Esophagus muscularis mucosa (tissue), 4 donors: ENCODE measurements at places on chromosomes 5 and 9. TPM values are rescaled to one million over a fixed set of nuclear protein-coding genes. Genes with fewer than 3 reads are reported as not detected.
A peak's percentile ranks its signal among the peaks of the same experiment; 100 is the strongest.

- no peak for DNase-seq
- no peaks in the 10 kb centered on the region for H3K4me1 ChIP-seq
- no peaks in the 10 kb centered on the region for H3K36me3 ChIP-seq
- no peak overlapping the region for H3K27ac ChIP-seq
- H3K4me3 ChIP-seq = no peak overlapping the region
Observed at GRCh38 chr9:126694206-126695081, 80.7 kb downstream of the LMX1B start.

RASEF gene
- total RNA-seq = 0.29 TPM

RGS7BP gene
- total RNA-seq = 3.5 TPM

OLFML2A gene
- 39.0 TPM for total RNA-seq

CCDC112 gene
- 8.6 TPM for total RNA-seq

GRCh38 chr5:24497145-24497544 lies 147.6 kb downstream of the CDH10 start:
- H3K27ac ChIP-seq = no peak overlapping the region
- no peak for DNase-seq
- H3K4me1 ChIP-seq = no peaks in the 10 kb centered on the region
- H3K27me3 ChIP-seq = no peaks in the 10 kb centered on the region

DNA sequence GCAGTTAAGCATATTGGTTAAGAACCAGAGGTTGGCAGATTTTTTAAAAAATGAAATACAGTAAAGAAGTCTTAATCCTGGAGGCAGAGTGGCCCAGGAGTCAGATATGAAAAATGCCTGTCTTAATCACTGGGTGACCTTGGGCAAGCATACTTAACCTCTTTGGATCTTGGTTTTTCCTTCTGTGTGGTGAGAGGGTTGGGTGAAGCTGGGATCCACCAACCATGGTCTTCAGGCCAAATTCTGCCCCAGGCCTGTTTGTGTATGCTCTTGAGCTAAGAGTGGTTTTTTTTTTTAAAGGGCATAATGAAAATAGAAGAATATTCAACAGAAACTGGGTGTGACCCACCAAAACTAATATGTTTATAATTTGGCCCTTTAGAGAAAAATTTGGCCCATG lies 20.0 kb upstream of the TEX48 start:
- no peak for DNase-seq
- no peak overlapping the region for H3K4me3 ChIP-seq
- no peaks in the 10 kb centered on the region for H3K4me1 ChIP-seq

GRCh38 chr5:82922086-82922734 lies 155.0 kb downstream of the TMEM167A start:
- H3K27me3 ChIP-seq = no peaks in the 10 kb centered on the region
- H3K36me3 ChIP-seq = no peaks in the 10 kb centered on the region
- no peak for DNase-seq
- no peak overlapping the region for H3K4me3 ChIP-seq
- H3K27ac ChIP-seq = no peak overlapping the region

DMRT3 gene
- not detected for total RNA-seq

DNA sequence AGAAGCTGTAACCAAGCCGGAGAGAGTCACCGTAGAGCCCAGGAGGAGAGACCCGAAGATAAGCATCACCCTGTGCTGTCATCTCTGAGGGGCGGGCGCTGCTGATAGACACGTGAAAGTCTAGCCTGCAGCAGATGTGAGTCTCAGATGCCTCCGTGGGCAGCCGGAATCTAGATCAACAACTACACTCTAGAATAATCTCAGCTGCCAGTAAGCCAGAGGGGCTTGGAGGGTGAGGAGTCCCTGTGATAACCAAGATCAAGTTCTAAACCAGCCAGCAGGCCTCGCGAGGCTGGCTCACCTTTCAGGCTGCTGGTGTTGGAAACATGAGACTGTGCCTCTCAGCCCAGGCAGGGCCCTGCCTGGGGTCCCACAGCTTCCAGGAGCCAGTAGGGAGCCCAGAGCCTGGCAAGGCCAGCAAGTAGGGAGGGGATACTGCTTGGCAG lies 54.1 kb downstream of the DAPK1 start:
- H3K36me3 ChIP-seq = no peaks in the 10 kb centered on the region
- H3K4me3 ChIP-seq = no peak overlapping the region
- peak; percentile 92 for DNase-seq
- H3K27me3 ChIP-seq = no peaks in the 10 kb centered on the region
- peak overlapping the region; percentile 68 for H3K27ac ChIP-seq

DNA sequence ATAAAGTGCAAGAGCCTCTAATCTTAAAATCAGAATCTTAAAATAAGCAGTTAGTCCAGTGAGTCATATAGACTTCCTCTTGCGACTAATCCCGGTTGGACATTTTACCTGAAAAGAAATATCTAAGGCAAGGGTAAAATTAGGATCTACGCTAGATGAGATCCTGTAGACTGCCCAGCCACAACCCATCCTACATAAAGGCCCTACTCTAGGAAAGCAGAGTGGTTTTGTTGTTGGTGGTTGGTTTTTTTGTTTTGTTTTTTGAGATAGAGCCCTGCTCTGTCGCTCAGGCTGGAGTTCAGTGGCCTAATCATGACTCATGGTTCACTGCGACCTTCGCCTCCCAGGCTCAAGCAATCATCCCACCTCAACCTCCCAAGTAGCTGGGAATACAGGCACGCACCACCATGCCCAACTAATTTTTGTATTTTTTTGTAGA lies 6.9 kb downstream of the TSC1 start:
- no peak overlapping the region for H3K4me3 ChIP-seq
- H3K27me3 ChIP-seq = no peaks in the 10 kb centered on the region
- H3K36me3 ChIP-seq = peaks cover 20% of the 10 kb centered on the region

ACOT12 gene
- total RNA-seq = not detected

- no peaks in the 10 kb centered on the region for H3K27me3 ChIP-seq
- no peak for DNase-seq
- H3K27ac ChIP-seq = no peak overlapping the region
- no peaks in the 10 kb centered on the region for H3K36me3 ChIP-seq
- no peak overlapping the region for H3K4me3 ChIP-seq
- peaks cover 32% of the 10 kb centered on the region for H3K4me1 ChIP-seq
Observed at GRCh38 chr5:135229679-135230132, 169.3 kb downstream of the MACROH2A1 start.

- H3K4me3 ChIP-seq = no peak overlapping the region
- no peaks in the 10 kb centered on the region for H3K27me3 ChIP-seq
- H3K36me3 ChIP-seq = no peaks in the 10 kb centered on the region
- no peak overlapping the region for H3K27ac ChIP-seq
- no peaks in the 10 kb centered on the region for H3K4me1 ChIP-seq
Observed at GRCh38 chr9:8569823-8570222, 770.2 kb upstream of the DMAC1 start.

PITX1 gene
- 8.7 TPM for total RNA-seq

RANBP3L gene
- total RNA-seq = 13.7 TPM

GRCh38 chr5:40983781-40984180 lies 74.5 kb downstream of the C7 start:
- no peaks in the 10 kb centered on the region for H3K4me1 ChIP-seq
- no peak for DNase-seq
- H3K27ac ChIP-seq = no peak overlapping the region
- H3K27me3 ChIP-seq = no peaks in the 10 kb centered on the region
- H3K36me3 ChIP-seq = no peaks in the 10 kb centered on the region
